Motor neuron (in vitro differentiated cells): ENCODE measurements at places on chromosomes 2 and 18. TPM values are rescaled to one million over a fixed set of nuclear protein-coding genes. Genes with fewer than 3 reads are reported as not detected.
A peak's percentile ranks its signal among the peaks of the same experiment; 100 is the strongest.

GRCh38 chr2:33859811-33860461, 260.8 kb upstream of the FAM98A start:
- ATAC-seq, result no peak

DNA sequence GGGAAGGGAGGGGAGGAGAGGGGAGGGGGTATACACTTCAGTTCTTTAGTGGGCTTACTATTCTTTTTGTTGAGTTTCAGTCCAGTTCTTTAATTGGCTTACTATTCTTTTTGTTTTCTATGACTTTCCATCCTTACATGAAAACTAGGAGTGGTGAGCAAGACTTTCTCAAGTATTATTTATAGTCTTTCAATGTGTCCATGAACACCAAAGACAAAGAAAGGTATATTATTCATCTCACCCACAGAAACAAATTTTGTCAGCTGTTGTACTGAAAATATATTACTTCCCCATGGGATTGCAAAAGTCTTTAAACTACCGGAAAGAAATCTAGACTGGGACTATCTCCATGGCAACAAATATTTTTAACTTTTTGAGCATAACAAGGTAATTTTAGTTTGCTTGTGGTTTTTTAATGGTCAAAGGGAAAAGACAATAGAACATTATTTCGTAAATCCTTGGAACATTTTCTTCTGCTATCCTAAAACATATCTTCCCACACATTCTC, 17.6 kb downstream of the ADAM17 start:
- no peak for ATAC-seq

CAVIN2 gene
- total RNA-seq, result 9.5 TPM in 2 replicates

DNA sequence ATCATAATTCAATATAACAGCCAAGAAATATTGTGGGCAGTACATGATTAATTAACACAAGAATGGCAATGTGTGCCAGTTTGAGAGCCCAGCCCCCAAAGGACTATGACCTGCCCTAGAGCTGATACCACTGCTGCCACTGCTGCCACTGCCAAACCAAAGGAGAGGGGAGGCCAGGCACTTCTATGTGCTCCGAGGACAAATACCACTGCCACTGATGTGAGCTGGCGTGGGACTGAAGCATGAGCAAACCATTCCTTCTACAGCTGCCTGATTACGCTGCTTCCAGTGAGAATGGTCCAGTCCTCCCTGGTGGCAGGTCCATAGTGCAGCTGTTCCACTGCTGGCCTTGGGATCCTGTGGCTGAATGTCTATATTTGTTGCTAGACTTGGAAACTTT, 392.2 kb downstream of the CCDC85A start:
- no peak for ATAC-seq

GRCh38 chr18:55083461-55083860, 124.2 kb upstream of the CCDC68 start:
- peak; percentile 31 for ATAC-seq

SEH1L gene
- 11.9 and 14.9 TPM in 2 replicates for total RNA-seq

GRCh38 chr18:50832754-50833153, 12.9 kb upstream of the MRO start:
- no peak for ATAC-seq

DNA sequence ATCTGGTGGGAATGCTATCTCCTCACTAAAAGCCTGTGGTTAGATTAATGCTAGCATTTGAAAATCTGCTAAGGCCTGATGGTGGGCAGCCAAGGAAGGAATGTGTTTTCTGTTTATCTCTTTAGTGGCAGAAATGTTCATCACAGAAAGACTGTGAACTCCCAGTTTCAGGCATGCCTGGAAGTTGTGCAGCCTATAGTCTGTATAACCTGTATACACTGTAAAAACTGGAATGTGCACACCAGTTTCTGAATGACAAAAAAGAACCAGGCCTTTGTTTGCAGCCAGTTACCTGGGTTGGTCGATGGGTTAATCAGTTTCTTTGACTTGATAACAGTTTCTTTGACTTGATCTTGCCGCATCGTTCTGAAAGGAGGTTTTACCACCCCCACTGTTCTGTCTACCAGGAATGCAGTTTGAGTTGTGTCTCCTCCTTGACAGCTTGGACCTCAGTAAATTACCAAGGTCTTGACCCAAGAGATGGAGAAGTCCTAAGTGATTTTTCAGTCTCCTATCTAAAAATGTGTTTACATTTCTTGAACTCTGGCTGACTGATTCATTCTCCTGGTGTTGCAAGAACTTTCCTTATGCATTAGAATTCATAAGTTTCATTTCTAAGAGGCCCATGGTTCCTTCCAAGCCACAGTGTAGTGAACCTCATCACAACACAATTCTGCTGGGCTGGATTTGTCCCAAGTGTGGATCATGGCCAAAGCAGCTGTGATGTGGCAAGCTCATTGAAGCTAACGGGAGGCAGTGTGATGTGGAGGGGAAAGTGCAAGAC, 62.2 kb downstream of the KIAA2012 start:
- ATAC-seq, result no peak

DNA sequence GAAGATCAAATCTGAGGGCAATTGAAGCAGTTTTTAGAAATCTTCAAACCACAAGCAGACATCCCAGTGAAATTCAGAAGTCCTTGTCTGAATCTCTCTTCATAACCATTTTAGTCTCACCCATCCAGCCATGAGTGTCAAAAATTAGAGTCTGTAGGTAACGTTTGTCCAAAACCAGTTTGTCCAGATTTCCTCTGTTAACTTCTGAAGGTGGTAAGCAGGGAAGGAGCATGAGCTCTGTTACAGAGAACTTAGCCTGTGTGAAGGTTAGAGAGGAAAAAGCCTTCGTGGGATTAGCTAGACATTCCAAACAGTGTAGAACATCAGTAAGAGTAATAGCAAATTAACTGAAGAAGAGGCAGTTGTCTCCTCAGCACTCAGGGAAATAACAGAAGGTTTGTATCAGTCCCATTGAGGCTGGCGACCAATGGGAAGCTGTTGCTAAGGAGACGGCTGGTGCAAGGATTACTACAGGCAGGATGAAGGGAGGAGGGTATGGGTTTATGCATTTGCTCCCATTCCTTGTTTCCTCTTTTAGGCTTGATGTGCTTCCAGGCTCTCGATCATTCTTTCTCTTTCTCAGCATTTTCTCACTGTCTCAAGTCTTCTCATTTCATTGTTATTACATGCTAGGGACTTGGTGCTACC, 8.7 kb upstream of the GPR155 start:
- no peak for ATAC-seq

GRCh38 chr2:70647873-70648481, 94.4 kb upstream of the TGFA start:
- peak; percentile 82 for ATAC-seq

DNA sequence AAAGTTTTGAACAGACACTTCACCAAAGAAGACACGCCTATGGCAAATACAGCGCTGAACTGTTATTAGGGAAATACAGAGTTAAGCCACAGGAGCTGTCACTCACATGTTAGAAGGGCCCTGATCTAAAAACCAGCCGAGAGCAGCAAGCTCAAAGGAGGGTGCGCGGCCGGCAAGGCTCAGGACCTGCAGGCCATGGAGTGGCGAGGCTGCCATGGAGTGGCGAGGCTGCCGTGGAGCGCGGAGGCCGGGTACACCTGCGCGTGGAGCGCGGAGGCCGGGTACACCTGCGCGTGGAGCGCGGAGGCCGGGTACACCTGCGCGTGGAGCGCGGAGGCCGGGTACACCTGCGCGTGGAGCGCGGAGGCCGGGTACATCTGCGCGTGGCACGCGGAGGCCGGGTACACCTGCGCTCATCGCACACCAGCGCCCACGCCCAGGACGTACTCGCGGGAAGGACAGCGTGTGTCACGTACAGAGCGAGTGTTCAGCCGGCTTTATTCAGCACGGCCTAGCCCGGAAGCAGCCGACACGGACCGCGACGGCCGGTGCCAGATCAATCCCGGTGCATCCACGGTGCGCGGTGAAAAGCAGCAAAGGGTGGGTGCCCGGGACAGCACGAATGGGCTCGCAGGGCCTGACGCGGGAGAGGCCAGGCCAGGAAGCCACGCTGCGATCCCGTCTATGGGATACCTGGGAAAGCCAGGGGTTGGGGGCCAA, 68.8 kb downstream of the SLC66A2 start:
- no peak for ATAC-seq

DNA sequence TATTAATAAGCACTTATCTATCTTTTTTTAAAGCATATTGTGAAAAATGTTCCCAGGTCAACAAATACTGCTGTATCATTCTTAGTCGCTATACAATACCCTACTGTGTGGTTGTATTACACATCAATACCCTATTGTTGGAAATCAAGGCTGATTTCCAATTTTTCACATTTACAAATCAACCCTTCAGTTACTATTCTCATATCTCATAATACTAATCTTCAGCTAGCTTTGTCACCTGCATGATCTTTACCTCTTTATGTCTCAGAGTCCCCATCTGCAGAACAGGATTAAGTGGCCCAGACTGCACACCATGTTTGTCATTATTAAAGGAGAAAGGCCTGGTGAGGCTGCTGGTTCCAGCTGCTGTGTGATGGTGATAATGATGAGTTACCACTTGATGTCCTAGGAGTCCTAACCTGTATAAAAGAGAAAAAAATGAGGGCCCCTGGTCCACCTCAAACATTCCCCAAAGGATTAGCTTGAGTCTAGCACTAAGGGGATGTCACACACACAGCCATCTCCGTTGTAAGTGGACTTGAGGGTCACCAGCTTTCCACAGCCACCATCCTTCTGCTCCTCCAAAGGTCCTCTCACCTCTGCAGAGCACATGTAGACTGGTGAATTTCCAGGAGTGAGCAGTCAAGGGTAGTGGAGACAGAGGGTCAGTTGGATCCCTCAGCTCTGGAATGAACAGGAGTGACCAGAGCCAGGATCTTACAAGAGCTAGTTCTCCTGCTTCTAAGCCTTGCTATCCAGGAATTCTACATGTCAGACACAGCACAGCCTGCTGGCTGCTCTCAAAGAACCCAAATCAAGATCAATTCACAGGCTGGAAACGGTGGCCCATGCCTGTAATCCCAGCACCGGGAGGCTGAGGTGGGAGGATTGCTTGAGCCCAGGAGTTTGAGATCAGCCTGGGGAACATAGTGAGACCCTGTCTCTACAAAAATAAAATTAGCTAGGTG, 36.0 kb upstream of the BIN1 start:
- ATAC-seq, result no peak
